CD4-positive, alpha-beta T cell (primary cell): ENCODE measurements at places on chromosomes 2 and 18.

DNA sequence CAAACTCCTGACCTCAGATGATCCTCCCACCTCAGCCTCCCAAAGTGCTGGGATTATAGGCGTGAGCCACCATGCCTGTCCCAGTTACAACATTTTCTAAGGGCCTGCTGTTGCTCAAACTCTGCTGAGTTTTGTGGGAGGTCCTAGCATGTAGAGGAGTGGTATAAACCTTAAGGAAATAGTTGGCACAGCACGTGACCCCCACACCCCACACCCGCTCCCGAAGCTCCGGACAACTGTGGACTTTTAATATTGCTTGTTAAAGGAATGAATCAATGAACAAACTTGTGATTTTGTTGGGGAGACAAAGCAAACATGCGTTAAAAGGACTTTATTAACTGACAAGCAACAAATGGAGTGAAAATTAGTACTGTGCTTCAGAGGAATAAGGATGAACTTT lies 137.8 kb upstream of the GATA6 start:
- no peaks in the 10 kb centered on the region for H3K4me1 ChIP-seq
- no peak overlapping the region for H3K4me3 ChIP-seq
- DNase-seq = no peak
- no peaks in the 10 kb centered on the region for H3K36me3 ChIP-seq
- no peaks in the 10 kb centered on the region for H3K27me3 ChIP-seq

- H3K4me1 ChIP-seq = no peaks in the 10 kb centered on the region
- no peak for DNase-seq
- H3K27me3 ChIP-seq = no peaks in the 10 kb centered on the region
- no peak overlapping the region for H3K27ac ChIP-seq
- no peak overlapping the region for H3K4me3 ChIP-seq
- no peaks in the 10 kb centered on the region for H3K36me3 ChIP-seq
Measured at GRCh38 chr2:42858140-42859005, 66.0 kb upstream of the HAAO start.

GRCh38 chr2:28546242-28546641 lies 50.4 kb downstream of the PLB1 start:
- H3K27me3 ChIP-seq = no peaks in the 10 kb centered on the region
- H3K4me1 ChIP-seq = peaks cover 31% of the 10 kb centered on the region
- no peak for DNase-seq
- no peak overlapping the region for H3K27ac ChIP-seq

- H3K4me3 ChIP-seq = no peak overlapping the region
- H3K27ac ChIP-seq = no peak overlapping the region
- no peaks in the 10 kb centered on the region for H3K36me3 ChIP-seq
- H3K4me1 ChIP-seq = peaks cover 10% of the 10 kb centered on the region
- H3K27me3 ChIP-seq = peaks cover 32% of the 10 kb centered on the region
Measured at GRCh38 chr2:36362291-36362690, 6.7 kb downstream of the CRIM1 start.

DNA sequence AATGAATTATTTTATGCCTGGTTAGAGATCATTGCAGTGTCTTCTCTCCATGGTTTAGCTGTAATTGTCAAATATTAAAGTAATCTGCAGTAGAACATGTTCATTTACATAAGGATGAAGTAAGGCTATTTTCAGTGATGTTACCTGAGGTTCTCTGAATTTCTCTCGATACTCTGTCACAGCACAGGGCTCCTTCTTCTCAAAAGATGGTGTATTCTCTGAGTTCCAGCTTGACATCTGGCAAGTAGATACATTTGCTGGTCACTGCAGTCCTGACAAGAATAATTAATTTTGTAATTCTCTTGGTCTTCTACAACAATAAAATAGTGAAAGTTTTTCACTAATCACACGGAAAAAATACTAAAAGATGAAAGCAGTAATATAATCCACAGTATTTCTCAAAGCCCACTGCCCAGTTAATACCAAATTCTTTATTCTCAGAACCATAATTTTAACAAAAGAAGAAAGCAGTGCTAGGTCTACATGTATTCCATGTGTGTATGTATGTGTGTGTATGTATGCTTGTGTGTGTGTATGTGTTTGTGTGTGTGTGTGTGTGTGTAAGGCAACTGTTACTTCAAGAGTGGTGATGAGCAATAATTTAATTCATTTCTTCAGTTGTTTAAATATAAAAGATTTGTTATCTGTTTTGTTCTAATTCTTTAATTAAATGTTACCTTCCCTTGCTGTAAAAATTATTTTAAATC lies 1165.5 kb upstream of the SLC39A10 start:
- H3K27me3 ChIP-seq = no peaks in the 10 kb centered on the region
- no peak overlapping the region for H3K4me3 ChIP-seq
- no peaks in the 10 kb centered on the region for H3K36me3 ChIP-seq
- H3K4me1 ChIP-seq = no peaks in the 10 kb centered on the region

DNA sequence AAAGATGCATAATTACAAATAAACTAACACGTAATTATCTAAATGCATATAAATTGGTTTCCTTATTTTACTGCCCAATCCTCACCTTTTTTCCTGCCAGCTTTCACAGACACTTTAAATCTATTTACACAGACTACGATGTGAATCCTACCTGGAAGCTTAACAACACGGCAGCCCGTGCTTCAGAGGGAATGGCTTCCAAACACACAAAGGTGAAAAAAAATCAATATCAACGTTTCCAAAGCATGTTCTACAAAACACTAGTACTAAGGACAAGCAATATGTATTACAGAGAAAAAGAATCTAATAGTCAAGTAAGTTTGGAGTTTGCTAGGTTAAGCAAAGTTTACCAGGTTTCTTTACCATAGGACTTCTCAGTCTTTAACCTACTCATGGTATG lies 4.4 kb downstream of the MAP4K3 start:
- no peak for DNase-seq
- H3K27ac ChIP-seq = no peak overlapping the region
- no peak overlapping the region for H3K4me3 ChIP-seq
- no peaks in the 10 kb centered on the region for H3K27me3 ChIP-seq

DNA sequence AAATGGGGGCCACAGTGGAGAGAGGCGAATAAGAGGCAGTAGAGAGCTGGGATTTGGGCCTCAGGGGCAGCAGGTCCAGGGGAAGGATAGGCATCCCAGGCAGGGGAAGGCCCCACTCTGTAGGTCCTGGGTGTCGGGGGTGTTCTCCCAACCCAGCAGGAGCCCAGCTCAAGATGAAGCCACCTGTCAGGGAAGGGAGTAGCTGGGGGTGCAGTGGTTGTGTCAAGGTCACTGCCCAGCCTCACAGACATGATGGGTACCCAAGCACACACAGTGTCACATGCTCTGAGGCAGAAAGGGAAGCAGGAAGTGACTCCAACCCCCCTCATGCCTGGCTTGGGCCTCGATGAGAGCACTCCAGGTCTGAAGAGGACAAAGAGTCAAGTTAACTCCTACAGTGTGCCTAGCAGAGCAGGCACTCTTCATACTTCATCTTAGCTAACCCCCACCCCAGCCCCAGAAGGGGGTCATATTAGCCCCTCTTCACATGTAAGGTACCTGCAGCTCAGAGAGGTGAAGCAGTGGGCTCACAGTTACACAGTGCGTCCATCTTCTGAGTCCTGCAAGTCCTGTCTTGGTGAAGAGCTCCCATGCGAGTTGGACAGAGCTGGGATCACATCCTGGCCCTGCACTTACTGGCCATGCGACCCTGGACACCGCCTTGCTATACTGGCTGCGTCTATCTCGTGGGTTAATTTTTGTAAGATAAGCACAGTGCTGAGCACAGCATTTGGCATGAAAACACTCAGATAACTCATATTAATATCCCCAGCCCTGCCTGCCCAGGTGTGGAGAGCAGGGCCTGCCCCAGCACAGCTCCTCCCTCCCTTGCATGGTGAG lies 72.6 kb upstream of the DAPL1 start:
- no peaks in the 10 kb centered on the region for H3K27me3 ChIP-seq
- H3K4me1 ChIP-seq = no peaks in the 10 kb centered on the region
- no peak overlapping the region for H3K4me3 ChIP-seq
- H3K36me3 ChIP-seq = no peaks in the 10 kb centered on the region

DNA sequence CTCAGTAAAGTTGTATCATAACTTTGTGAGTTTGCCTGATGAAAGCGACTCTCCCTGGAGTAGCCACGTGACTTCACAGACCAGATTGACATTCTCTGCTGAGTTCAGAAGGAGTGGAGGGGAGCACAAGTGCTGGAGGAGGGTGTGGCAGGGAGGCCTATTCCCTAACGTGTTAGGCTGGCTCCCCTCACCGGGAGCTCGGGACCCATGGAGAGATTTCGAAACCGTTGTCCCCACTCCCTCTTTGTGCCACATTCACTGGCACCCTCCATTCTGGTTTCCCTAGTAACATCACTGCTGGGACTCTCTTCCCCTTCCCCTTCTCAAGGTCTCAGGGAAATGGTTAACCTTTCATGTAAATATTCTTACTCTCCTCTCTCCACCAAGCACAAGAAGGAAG lies 279.9 kb downstream of the ALPK2 start:
- H3K4me1 ChIP-seq = no peaks in the 10 kb centered on the region
- no peaks in the 10 kb centered on the region for H3K27me3 ChIP-seq
- H3K4me3 ChIP-seq = no peak overlapping the region
